ENCODE measurements at places on chromosomes 7 and 10.

GRCh38 chr7:35571611-35572240, 123.2 kb downstream of the HERPUD2 start:
- DNase-seq: no peak

GRCh38 chr10:70355051-70356021, 27.1 kb downstream of the LRRC20 start:
- no peak for DNase-seq

DNA sequence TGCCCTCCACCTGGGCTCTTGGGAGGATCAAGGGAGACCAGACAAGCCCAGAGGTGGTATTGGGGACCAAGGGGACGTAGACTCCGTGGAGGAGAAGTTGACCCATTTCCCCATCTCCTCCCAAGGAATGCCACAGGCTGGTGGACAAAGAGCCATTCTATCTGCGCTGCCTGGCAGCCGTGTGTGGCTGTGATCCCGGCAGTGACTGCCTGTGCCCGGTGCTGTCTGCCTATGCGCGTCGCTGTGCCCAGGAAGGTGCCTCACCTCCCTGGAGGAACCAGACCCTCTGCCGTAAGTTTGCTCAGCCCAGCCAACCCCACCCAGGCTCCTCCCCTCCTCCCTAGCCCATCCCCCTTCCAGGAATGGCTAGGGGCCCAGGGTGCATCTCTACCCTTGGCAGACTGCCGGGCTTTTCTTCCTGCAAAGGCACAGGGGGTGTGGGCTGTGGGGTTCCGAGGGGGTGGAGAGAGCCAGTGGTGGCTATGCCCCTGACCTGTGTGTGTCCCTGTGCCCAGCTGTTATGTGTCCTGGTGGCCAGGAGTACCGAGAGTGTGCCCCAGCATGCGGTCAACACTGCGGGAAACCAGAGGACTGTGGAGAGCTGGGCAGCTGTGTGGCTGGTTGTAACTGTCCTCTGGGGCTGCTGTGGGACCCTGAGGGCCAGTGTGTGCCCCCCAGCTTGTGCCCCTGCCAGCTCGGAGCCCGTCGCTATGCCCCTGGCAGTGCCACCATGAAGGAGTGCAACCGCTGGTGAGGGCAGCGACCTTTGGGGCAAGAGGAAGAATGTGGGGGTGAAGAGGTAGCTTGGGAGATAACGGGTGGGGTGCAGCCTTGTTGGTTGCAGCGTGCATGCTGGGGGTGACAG, 10.2 kb upstream of the ZNF467 start:
- DNase-seq: peak; percentile 49

DNA sequence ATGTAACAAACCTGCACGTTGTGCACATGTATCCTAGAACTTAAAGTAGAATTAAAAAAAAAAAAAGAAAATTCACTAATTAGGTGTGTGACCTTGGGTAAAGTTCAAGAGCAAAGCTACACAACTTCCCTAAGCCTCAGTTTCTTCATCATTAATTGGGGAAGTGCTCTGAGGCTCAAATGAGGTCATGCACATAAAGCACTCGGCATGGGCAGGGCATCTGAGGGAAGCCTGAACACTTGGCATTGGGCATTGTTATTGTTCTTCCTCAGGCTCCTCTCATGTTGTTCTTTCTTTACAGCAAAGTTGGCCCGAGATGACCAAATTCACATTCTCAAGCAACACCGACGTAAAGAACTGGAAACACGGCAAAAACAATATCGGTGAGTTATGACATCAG, 21.5 kb downstream of the ALOX5 start:
- no peak for DNase-seq

- DNase-seq: no peak
Measured at GRCh38 chr7:111730476-111731300, 168.4 kb upstream of the IMMP2L start.

DNA sequence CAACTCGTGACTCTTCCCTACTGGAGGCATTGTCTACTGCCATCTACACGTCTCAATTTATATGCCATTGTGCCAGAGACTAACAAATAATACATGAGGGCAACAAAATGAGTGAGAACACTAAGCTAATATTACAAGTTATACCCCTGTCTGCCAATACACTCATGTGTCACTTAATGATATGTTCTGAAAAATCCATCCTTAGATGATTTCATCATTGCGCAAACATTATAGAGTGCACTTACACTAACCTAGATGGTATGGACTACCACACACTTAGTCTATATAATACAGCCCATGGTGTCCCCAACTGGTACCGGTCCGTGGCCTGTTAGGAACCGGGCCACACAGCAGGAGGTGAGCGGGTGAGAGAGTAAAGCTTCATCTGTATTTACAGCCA, 64.3 kb upstream of the CTNNA3 start:
- no peak for DNase-seq

- no peak for DNase-seq
Measured at GRCh38 chr10:93775356-93775755, 17.6 kb downstream of the LGI1 start.

DNA sequence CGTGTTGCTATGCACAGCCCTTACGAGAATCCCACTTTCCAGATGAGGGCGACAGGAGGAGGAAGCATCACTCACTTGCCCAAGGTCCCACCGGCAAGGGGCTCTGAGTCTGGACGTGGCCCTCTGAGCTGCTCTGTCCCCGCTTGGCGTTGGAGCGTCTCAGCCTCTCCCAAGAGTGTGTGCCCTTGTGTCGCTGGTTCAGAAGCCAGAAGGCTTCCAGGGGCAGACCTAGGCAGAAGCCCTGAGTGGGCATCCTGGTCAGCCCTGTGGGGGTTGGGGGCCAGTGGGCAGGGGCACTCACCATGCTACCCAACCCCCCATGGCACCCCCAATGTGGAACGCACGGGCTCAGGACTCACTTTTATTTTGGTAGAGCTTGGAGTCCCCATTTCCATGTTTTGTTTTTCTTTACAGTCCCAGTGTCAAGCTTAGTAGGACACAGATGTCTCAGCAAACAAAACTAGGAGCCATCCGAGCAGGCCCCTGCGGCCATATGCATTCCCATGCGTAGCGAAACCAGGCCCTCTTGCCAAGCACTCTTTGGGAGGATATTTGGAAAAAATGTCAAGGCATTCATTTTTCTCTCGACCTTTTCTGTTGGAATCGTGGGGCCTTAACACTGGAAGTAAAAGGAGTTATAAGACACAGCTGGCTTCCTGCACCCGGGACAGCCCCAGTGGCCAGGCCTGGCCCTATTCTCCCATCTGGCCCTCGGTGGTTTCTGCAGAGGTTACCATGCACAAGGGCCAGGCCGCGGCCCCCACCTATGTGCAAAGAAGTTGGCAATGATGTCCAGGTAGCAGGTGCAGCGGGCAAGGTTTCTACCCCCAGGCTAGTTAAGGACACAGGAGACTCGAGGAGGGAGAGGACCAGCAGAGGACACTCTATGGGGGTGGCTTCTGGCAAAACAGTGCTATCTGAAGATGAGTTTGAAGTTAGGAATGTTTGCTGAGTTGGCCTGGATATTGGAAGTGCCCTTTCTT, 97.0 kb downstream of the LHPP start:
- no peak for DNase-seq

DNA sequence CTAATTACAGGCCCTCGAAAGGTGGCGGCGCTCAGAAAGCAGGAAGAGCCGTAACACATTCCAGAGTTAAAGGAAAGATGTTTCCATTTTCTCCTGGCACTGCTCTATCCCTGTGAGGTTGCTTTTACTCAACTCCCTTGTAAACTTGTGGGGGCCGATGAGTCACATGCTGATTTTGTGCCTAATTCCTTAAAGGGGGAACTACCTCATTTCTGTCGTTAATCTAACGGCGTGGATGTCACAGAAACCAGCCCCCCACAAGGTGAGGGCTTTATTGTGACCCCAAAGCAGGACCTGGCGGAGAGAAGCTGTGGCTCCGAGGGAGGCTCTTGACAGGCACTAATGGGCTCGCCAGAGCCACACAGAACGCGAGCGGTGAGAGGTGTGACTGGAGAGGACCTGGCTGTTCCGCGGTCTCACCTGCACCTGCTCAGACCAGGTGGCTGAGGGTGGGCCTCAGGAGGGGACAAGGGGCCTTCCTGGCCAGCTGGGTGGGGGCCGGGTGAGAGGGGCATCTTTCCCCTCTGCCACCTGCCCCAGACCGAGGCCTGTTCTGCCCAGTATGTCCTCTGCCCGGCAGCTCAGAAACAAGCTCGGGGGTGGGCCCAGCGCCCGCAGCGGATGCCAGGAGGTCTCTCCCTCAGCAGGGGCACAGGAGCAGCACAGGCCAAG, 50.9 kb downstream of the CALML3 start:
- no peak for DNase-seq

- no peak for DNase-seq
Measured at GRCh38 chr7:45176886-45177731, 19.5 kb downstream of the RAMP3 start.

GRCh38 chr7:42064534-42064933, 172.5 kb downstream of the GLI3 start:
- no peak for DNase-seq

DNA sequence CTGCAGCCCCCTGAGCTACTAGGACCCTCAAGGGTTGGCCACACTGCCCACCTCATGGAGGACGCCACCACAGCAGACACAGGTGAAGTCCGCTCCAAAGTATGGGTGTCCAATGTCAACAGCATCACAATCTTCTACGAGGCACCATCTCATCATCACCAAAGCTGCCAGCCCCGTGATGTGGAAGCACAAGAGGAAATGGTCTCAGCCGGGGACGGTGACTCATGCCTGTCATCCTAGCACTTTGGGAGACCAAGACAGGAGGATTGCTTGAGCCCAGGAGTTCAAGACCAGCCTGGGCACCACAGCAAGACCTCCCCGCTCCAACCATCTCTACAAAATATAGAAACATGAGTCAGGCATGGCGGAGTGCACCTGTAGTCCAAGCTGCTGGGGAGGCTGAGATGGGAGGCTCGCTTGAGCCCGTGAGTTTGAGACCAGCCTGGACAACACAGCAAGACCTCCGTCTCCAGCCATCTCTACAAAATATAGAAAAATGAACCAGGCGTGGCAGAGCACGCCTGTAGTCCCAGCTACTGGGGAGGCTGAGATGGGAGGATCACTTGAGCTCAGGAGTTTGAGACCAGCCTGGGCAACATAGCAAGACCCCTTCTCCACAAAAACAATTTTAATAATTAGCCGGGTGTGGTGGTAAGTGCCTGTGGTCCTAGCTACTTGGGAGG, 48.8 kb upstream of the MYL10 start:
- DNase-seq: no peak

DNA sequence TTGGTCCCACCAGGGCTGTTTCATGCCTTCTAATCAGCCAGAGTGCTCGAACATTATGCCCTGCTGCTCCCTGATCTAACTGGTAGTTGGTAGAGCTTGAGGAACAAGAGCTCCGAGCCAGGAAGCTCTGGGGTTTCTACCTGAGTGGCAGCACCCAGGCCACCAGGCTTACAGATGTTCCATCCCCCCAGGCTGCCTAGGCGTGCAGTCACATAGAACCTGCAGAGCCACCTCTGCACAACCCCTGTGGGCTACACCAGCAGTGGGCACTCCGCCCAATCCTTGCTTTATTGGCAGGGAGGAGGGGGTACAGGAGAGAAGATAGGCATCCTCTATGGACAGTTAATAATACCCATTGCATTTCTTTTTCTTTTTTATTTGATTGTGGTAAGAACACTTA, 21.8 kb downstream of the MAP3K8 start:
- no peak for DNase-seq

GRCh38 chr10:6794441-6794840, 214.4 kb upstream of the PRKCQ start:
- DNase-seq: no peak

DNA sequence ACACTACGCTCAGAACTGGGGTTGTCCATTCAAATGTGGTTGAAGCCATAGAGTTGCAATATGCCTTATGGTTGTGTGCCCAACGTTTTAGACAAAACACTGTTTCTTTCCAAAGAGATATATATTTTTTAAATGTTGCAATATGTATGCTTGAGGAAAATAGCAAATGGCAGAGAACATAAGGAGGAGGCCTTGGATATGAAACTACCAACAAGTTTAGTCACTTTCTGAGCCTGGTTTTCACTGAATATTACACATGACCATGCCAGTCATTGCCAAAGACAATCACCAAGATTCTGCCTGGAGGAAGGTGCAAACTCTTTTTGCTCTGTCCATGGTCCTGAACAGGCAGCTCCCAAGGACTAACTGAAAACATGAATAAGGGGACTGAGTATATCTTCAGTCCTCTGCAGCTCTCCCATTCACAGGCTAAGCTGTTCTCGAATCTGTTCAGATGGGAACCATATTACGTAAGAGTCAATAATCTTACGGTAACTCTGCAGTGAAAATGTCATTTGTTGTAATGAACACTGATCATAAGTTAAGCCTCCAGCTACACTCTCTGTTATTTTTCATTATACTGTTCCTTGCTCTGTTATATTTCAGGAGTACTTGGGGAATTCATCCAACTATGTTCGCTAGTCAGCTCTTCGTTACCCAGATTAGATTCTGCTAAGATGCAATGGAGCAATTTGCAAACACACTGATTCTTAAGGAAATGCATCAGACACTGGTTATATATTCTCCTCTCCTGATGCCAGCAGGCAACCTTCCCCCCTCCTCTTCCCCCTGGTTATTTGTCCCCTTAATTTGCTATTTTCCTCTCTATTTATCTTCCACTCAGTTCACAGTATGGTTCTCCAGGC, 90.7 kb upstream of the C1QL3 start:
- no peak for DNase-seq

DNA sequence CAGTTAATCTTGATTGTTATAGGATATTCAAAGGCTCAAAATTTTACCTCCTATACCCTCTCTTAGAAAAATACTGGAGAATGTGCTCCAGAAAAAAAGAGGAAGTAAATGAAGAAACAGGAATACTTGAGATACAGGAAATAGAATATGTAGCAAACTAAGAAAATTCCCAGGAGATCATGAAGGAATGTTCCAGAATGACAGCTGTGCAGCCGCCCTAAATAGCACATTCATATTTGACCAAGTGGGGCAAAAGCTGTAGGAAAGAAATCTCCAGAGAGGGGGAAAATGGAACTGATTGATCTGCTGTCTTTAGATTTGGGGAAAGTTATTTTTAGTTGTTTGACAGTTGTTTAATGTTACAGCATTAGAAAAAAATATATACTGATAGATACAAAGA, 46.2 kb upstream of the ZEB1 start:
- no peak for DNase-seq

- DNase-seq: no peak
Measured at GRCh38 chr7:126750207-126750911, 502.4 kb downstream of the GRM8 start.

DNA sequence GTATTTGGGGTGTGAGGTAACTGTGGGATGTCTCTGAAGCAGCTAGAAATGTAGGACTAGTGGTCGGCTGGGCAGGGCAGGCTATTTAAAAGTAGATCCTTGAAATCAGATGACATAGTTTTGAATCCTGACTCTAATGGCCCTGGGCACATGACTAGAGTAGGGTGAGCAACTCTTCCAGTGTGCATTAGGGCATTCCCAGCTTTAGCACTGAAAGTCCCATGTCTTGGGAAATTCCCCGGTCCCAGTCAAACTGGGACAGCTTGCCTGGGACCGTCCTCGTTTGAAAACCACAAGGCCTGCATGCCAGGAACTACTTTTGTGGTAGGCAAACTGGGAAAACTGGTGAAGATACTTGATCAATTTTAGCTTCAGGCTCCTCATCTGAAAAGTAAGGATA, 255.3 kb downstream of the PTEN start:
- no peak for DNase-seq

Data from amygdala (tissue), 56 donors.